ACHN (cell line): ENCODE measurements at places on chromosomes 2 and 18.

- no peak for DNase-seq
Measured at GRCh38 chr2:149613704-149614103, 26.1 kb upstream of the MMADHC start.

- no peak for DNase-seq
Measured at GRCh38 chr2:28377984-28378678, 14.5 kb upstream of the FOSL2 start.

DNA sequence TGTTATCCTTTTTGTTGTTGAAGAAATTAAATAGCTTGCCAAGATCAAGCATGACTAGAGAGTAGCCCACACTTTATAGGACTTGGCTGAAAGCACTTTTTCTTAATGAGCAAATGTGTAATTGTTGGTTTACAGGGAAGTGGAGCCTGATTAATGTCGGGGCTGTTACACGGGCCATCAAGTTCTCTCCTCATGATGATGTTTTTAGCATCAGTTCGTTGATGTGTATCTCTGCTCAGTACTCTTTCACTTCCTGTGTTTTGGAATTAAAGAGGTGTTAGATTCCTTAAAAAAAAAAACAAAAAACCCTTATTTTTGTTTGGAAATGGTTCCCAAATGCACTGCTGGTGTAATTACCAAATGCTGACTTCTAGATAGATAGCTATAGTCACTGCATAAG is 114.2 kb downstream of the PTPRM start:
- no peak for DNase-seq

DNA sequence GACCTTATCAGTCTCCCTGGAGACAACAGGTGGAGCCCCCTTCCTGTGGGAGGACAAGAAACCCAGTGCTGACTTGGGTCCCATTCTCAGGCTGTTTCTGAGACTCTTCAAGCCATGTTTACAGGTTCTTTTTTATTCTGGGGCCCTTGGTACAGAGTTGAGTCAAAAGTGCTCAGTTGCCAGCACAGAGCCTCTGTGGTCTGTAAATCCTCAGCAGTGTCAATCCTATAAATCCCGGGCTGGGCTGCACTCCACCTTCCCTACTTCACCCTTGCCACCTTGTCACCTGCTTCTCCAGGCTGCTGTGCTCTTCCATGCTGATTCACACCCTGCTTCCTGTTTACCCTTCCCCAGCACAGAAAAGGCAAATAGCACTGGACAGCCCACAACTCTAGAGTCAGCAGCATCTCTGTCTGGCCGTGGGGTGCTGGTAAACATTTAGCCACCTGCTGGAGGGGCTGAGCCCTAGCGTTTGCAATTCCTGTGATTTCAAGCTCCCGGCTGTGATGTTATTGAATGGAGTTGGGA is 74.7 kb downstream of the TNFRSF11A start:
- DNase-seq: peak; percentile 46

DNA sequence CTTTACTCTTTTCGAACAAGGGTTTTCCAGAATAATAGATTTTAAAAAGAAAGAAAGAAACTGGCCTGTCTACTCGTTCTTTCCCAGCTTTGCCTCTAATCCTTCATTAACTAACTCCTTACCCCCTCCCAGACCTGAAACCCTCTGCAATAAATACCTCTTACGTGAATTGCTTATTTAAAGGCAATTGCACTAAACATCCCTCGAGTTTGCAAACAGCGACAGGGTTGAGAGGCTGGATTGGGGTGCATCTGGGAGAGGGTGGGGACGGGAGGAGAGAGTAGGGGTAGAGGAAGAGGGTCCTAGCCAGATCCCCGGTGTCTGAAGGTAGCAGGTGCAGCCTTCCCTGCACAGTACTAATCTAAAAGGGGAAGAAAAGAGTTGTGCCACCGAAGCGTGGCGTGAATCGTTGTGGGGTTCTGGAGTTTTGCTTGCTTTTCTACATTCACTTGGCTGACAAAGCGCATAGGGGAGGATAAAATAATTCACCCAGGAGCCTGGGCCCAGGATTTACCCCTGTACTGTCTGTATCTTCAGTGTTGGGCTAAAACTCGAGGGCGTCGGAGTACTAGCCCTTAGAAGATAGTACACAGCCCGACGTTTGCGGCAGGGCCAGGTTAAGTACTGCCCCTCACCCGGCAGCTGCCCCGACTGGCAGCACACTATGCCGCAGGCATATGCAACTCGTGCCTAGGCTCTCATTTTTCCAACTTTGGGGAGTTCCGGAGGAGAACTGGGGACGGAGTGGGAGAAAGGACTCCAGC is 1.9 kb upstream of the NEUROD1 start:
- DNase-seq: no peak

DNA sequence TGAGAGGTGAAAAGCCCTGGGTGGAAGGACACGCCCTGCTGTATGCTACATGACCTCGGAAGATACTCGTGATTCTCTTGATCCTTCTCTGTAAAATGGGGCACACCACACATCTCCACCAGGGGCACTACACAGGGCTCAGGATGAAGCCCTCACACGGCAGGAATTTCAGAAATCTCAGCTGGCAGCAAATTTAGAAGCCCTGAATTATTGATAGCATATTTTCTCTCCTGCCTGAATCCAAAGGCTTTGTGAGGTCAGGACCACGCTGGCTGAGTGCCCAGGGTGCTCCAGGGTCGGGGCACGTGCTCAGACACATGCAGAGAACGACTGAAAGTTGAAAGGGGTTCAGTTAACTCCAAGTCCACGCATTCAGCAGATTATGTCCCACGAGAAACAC is 42.1 kb upstream of the GALR1 start:
- DNase-seq: peak; percentile 69

DNA sequence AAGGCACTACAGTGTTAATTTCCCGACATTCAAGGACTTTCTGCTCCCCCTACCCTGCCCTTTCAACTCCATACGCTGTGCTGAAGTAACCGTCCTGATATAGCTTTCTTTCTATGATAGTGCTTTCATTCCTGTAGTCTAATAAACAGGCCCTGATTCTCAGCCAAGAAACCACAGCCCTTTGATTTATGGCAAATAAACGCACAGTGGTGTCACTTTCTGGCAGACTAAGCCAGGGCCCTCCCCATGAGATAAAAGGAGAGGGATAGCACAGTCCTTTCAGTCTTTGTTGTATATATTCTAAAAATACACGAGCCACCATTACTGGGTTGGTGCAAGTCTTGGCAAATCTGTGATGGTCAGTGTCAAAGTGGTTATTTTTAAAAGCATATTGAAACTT is 291.2 kb downstream of the ALPK2 start:
- DNase-seq: no peak

GRCh38 chr2:62152000-62152399 is 43.9 kb upstream of the B3GNT2 start:
- no peak for DNase-seq

GRCh38 chr2:166140932-166141331 is 13.1 kb upstream of the SCN1A start:
- no peak for DNase-seq

DNA sequence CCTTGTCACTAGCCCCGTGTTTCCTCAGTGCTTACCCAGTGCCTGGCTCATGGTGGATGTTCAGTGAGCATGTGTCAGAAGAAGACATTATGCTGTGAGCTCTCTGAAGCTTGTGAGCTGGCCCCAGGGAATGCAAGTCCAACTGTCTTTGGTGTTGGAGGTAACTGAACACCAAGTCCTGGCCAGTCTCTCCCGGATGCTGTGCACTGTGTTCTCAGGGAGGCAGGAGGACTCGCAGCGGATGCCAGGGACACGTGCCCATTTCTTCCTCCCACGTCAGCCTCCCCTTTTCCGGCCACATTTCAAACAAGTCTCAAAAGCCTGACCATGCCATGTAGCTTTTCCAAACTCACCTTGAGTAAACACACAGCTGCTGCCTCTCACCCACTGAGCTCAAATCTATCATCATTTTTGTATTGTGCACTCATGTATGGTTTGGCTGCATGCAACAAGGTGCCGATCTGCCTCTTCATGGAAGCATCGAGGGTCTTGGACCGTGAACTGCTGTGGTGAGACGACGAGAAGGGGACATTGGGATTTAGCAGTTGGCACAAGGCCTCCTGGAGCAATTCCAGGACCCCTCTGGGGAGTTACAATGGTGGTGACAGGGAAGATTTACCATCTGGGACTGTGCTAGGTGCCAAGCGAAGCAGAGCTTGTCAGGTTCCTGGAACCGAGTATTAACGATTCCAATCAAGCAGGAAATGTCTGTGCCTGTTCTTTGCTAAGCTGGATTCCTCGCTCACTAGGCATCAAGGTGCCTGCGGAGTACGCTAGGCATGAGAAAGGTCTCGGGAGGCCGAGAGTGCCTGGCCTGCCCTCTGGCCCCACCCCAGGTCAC is 44.4 kb upstream of the MGAT4A start:
- DNase-seq: no peak

DNA sequence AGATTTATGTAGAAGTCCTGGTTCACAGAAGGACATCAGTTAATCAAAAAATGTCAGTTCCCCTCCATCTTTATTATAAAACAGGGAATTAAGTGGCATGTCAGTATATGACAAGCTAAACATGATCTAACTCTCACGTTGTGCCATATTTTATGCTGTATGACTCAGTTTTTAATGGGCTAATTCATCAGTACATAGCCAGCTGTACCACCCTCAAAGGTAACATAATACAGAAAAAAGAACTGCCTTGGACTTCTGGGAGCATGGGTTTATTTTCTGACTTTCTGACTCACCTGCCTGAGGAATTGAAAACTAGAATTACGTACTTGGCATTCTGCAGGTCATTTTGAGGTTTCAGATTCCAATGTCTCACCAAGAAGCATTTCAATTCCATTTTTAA is 135.7 kb downstream of the CMPK2 start:
- no peak for DNase-seq

GRCh38 chr2:28347596-28347995 is 45.1 kb upstream of the FOSL2 start:
- no peak for DNase-seq

DNA sequence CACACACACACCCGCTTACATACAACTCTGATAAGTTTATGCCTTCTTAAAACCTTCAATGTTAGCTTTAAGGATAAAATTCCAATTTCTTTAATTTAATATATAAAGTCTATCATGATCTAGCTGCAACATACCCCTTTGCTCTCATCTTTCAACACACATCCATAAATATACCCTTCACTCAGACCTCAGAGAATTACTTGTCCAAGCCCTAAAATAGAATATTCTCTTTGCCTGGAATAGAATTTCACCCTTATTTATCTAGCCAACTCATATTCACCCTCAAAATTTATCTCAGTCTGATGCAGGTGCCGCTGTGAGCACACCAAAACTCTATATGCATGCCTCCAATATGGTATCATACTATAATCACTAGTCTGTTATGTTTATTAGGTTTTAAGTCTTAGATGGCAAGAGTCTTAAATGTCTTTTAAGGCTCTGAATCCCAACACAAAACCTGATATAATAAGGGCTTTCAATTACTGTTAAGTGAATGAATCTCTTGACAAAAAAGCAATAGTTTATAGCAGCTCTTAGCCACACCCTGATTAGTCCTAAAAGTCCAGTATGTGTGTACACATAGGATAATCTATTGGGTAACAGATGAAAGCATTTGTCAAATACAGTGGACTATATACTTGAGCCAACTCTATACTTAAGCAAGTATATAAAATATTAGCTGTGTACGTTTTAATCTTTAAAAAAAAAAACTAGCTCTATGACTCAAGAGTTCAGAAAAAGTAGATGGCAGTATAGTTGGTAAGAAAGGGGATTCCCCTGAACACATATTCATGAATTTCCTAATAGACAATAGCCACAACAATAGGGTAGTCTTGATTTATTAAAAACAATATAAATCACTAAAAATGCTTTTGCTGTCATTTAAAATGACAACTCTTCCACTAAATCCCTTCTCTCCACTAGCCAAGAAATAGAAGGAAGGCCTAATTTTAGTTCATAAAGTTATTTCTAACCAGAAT is 144.5 kb downstream of the EXOC6B start:
- DNase-seq: no peak

DNA sequence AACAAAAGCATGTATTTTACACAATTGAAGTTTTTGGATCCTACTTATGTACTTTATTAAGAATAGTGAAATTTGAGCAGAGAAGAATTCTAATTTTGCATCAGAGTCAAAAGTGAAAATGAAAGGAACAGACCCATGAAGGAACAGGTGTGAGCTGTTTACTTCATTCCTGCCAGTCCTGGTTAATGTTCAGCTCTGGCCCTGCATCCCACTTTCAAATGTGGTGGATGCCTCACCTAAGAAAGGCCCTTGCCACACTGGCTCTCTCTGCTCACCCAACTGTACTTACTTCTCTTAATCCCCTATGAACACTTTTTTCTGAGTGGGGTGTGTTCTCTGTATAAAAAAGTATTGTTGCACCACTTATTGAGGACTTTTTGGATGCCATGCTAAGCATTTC is 22.2 kb downstream of the FAM110C start:
- peak; percentile 13 for DNase-seq

DNA sequence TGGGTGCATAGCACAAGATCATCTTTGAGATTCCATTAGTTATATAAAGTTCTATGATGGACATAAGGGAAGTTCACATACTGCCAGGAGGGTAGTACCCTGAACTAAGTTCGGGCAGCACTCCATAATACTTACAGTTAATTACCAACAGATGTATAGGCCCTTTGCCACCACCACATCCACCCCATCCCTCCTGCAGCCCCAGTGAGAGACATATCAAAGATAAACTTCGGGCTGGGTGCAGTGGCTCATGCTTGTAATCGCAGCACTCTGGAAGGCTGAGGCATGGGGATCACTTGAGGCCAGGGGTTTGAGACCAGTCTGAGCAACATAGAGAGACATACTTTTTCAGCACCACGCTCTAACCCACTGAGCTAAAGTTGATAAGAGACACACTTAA is 46.4 kb upstream of the NPAS2 start:
- DNase-seq: no peak

GRCh38 chr18:79769698-79770500 is 27.8 kb upstream of the KCNG2 start:
- no peak for DNase-seq

GRCh38 chr2:72649810-72650209 is 176.0 kb downstream of the EXOC6B start:
- no peak for DNase-seq

DNA sequence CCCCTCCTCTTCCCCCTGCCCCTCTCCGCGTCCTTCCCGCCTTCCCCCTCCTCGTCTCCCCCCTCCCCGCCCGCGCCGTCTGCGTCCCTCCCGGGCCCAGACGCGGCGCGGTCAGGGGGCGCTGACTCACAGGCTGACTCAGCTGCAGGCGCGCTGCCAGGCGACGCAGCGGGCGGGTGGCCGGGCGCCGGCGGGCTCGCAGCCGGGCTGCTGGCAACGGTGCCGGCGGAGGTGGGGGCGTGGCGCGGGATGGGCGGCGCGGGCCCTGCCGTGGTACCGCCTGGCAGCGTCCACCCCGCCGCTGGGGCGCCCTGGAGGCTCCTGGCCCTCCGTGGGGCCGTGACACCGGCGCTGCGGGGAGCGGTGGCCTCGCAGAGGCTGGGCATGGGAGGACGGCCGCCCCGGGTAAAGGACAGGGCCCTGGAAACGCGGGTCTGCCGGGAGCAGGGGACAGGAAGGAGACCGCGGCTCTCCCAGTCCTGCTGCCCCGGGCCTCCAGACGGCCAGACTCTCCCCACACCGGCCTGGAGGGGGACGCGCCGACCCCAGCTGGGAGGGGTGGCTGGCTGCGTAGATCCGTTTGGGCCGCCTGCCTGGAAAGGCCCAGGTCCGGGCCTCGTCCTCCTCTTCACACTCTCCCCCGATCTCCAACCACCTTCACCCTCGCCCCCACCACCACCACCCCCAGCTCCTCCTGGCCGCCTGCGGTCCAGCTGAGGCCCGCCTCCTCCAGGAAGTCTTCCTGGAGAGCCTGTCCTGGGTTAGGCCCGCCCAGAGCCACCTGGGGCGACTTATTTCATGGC is 10.0 kb upstream of the PROC start:
- peak; percentile 95 for DNase-seq

GRCh38 chr2:132607426-132608090 is 62.4 kb downstream of the LYPD1 start:
- no peak for DNase-seq
